H9 (cell line): ENCODE measurements at places on chromosomes 11 and 22. TPM values are rescaled to one million over a fixed set of nuclear protein-coding genes. Genes with fewer than 3 reads are reported as not detected.

DNA sequence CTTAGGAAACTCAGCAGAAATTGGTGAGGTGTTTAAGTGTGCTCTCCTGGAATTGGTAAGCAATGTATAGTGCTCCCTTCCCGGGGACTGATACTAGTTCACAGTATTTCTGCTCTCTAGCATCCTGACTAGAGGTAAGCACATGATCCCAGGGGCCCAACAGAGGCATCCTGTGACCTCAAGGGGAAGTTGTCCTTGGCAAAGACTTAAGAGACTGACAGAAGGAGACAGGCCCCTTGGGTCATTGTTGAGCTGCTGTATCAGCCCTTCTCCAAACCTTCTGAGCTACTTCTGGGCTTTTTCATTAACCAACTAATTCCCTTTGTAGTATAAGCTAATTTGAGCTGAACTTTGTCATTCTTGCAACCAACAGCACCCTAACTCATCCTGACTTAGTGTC is 4.3 kb upstream of the TBC1D22A start:
- peaks cover 32% of the 10 kb centered on the region for H3K36me3 ChIP-seq
- H3K27ac ChIP-seq = no peak overlapping the region
- no peak overlapping the region for H3K4me3 ChIP-seq
- H3K4me1 ChIP-seq = no peaks in the 10 kb centered on the region; the same call in 1 of the 2 replicates
- H3K27me3 ChIP-seq = no peaks in the 10 kb centered on the region

DNA sequence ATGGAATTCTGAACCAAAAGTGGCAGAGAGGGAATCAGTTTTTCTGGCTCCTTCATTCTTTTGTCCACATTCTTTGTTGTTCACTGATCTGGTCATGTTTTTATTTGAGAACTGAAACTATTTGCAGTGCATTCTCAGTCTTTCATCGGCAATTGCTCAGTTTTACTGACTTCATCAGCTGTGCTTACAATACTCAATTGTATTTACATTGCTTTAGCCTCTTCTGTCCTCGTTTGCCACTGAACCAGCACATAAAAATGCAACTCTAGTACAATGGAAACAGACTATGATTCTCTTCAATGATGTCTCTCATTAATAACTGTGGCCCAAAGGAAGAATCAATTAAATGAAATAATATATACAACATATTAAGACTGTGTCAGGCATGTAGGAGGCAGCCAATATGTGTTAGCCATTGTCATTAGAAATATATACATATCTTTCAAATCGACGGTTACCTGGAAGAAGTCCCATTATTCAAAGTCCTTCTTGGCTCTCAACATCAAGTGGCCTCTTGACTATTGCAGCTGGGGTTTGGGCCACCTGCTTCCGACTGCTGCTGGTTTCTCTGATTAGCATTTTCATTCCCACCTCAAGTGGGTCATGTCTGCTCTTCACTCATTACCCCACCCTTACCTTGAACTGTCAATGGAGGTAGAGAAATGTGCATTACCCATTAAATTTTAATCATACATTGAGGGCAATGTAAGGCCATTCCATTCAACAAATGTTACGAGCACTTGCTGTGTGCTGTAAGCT is 600.1 kb downstream of the INSC start:
- peaks cover 7% of the 10 kb centered on the region; the same call in 1 of the 2 replicates for H3K4me1 ChIP-seq
- no peak for DNase-seq
- no peaks in the 10 kb centered on the region; the same call in 1 of the 2 replicates for H3K27me3 ChIP-seq
- no peak overlapping the region for H3K4me3 ChIP-seq

- no peaks in the 10 kb centered on the region; the same call in 1 of the 2 replicates for H3K4me1 ChIP-seq
- no peak for DNase-seq
- no peaks in the 10 kb centered on the region for H3K36me3 ChIP-seq
- no peak overlapping the region for H3K27ac ChIP-seq
- no peak overlapping the region for H3K4me3 ChIP-seq
These were observed 119.0 kb downstream of the SLC17A6 start for GRCh38 chr11:22456993-22457762.

- no peaks in the 10 kb centered on the region for H3K4me1 ChIP-seq
- peak; percentile 77 for DNase-seq
- H3K4me3 ChIP-seq = no peak overlapping the region
- H3K27me3 ChIP-seq = no peaks in the 10 kb centered on the region
- H3K27ac ChIP-seq = no peak overlapping the region
- no peaks in the 10 kb centered on the region for H3K36me3 ChIP-seq
These were observed 13.1 kb downstream of the WNT11 start for GRCh38 chr11:76193219-76193618.

GRCh38 chr22:34903416-34903815 is 162.5 kb upstream of the ISX start:
- H3K27ac ChIP-seq = no peak overlapping the region
- no peak for DNase-seq
- H3K27me3 ChIP-seq = no peaks in the 10 kb centered on the region
- H3K4me3 ChIP-seq = no peak overlapping the region

- H3K4me3 ChIP-seq = no peak overlapping the region
- H3K27ac ChIP-seq = no peak overlapping the region
- H3K36me3 ChIP-seq = no peaks in the 10 kb centered on the region
- DNase-seq = no peak
- no peaks in the 10 kb centered on the region for H3K27me3 ChIP-seq
These were observed 21.7 kb downstream of the CCDC81 start for GRCh38 chr11:86396396-86396795.

- H3K27me3 ChIP-seq = no peaks in the 10 kb centered on the region
- H3K27ac ChIP-seq = no peak overlapping the region
- H3K4me3 ChIP-seq = no peak overlapping the region
- H3K36me3 ChIP-seq = no peaks in the 10 kb centered on the region
These were observed 70.9 kb downstream of the BUD13 start for GRCh38 chr11:116701876-116702275.

- no peaks in the 10 kb centered on the region for H3K4me1 ChIP-seq
- no peaks in the 10 kb centered on the region for H3K27me3 ChIP-seq
- DNase-seq = no peak
- no peak overlapping the region for H3K4me3 ChIP-seq
- H3K27ac ChIP-seq = no peak overlapping the region
- H3K36me3 ChIP-seq = no peaks in the 10 kb centered on the region
These were observed 186.7 kb upstream of the SYT13 start for GRCh38 chr11:45472716-45473317.

GRCh38 chr11:26285608-26286007 is 46.3 kb upstream of the ANO3 start:
- no peaks in the 10 kb centered on the region for H3K36me3 ChIP-seq
- DNase-seq = no peak
- no peaks in the 10 kb centered on the region for H3K27me3 ChIP-seq
- H3K27ac ChIP-seq = no peak overlapping the region

DNA sequence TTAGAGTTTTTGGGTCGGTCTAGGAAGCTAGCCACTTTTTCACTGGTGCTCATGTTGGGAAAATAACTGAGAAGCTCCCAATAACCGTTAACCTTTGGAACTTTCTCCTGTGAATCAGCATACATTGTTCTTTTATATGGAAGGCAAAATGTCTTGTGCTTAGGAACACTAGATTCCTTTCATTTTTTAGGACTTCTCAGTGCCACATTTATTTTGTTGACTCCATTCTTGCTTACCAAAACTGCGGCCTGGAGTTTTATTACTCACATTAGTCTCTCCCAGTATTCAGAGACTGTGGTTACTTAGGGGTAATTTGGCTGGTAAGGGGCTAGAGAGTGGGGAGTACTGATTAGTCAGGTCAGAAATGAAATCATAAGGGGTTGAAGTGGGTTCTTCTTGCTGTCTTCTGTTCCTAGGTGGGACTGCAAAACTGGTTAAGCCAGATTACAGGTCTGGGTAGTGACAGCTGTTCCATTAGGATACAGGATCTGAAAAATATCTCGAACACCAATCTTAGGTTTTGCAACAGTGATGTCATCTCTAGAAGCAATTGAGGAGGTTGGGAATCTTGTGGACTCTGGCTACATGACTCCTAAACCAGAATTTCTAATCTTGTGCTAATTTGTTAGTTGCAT is 631.4 kb upstream of the LUZP2 start:
- H3K4me3 ChIP-seq = no peak overlapping the region
- H3K4me1 ChIP-seq = no peaks in the 10 kb centered on the region
- no peaks in the 10 kb centered on the region for H3K27me3 ChIP-seq
- no peaks in the 10 kb centered on the region for H3K36me3 ChIP-seq

GRCh38 chr11:57936050-57936418 is 87.6 kb upstream of the OR9Q1 start:
- H3K36me3 ChIP-seq = no peaks in the 10 kb centered on the region
- DNase-seq = no peak
- H3K27me3 ChIP-seq = no peaks in the 10 kb centered on the region
- H3K4me3 ChIP-seq = no peak overlapping the region
- H3K27ac ChIP-seq = no peak overlapping the region

DNA sequence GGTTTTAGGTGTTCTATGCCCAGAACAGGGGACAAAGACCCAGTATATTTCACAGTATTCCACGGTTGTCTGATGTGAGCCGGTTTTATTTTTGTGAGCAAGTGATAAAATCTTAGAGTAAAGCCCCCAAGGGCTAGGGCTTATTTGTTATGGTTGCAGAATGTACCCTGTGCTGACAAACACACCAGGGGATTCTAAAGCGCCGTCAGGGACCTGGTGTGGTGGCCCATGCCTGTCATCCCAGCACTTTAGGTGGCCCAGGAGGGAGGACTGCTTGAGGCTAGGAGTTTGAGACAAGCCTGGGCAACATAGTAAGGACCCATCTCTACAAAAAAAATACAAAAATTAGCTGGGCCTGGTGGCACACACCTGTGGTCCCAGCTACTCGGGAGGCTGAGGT is 22.8 kb downstream of the MRPL21 start:
- no peak overlapping the region for H3K27ac ChIP-seq
- no peak for DNase-seq
- no peaks in the 10 kb centered on the region for H3K4me1 ChIP-seq
- H3K27me3 ChIP-seq = no peaks in the 10 kb centered on the region

GRCh38 chr11:11836676-11837231 is 5.0 kb upstream of the USP47 start:
- no peak for DNase-seq
- H3K4me3 ChIP-seq = no peak overlapping the region
- H3K4me1 ChIP-seq = no peaks in the 10 kb centered on the region
- H3K27me3 ChIP-seq = no peaks in the 10 kb centered on the region
- no peak overlapping the region for H3K27ac ChIP-seq
- no peaks in the 10 kb centered on the region for H3K36me3 ChIP-seq

GRCh38 chr22:18954990-18955571 is 19.0 kb upstream of the PRODH start:
- H3K4me1 ChIP-seq = no peaks in the 10 kb centered on the region
- no peak for DNase-seq
- no peaks in the 10 kb centered on the region for H3K27me3 ChIP-seq
- H3K27ac ChIP-seq = no peak overlapping the region
- no peak overlapping the region for H3K4me3 ChIP-seq

- no peak overlapping the region for H3K4me3 ChIP-seq
- peaks cover 11% of the 10 kb centered on the region for H3K36me3 ChIP-seq
- H3K4me1 ChIP-seq = no peaks in the 10 kb centered on the region
- no peak overlapping the region for H3K27ac ChIP-seq
- DNase-seq = no peak
- H3K27me3 ChIP-seq = no peaks in the 10 kb centered on the region
These were observed 168.7 kb downstream of the EFCAB6 start for GRCh38 chr22:43643387-43643786.

- H3K4me3 ChIP-seq = no peak overlapping the region
- DNase-seq = no peak
- H3K27me3 ChIP-seq = no peaks in the 10 kb centered on the region
These were observed 133.6 kb downstream of the SHANK2 start for GRCh38 chr11:71118671-71119250.

DNA sequence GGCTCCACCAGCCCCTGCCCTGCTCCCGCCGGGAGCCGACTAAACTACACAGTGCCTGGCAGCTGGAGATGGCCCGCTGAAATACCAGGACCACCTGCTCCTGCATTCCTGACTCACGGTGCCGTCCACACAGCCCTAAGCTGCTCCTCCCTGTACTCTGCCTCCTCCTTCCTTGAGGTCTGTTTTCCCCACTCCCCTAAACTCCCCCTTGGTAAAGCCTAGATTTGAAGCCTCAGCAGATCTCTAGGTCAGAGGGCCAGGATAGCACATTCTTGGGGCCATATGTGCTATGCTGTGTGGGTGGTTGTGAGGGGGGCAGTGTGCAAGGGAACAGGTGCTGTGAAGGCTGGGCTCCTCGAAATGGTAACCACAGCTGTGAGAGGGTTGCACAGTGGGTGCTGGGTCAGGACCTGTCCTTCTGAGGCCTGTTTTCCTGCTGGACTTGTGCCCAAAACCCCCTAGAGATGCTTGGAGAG is 9.7 kb downstream of the LRFN4 start:
- no peak for DNase-seq
- no peak overlapping the region for H3K4me3 ChIP-seq
- H3K27me3 ChIP-seq = no peaks in the 10 kb centered on the region
- peaks cover 3% of the 10 kb centered on the region; the same call in 1 of the 2 replicates for H3K36me3 ChIP-seq

- no peaks in the 10 kb centered on the region for H3K27me3 ChIP-seq
- H3K4me1 ChIP-seq = no peaks in the 10 kb centered on the region
- no peaks in the 10 kb centered on the region for H3K36me3 ChIP-seq
- H3K4me3 ChIP-seq = no peak overlapping the region
These were observed 12.0 kb downstream of the CSTPP1 start for GRCh38 chr11:46948378-46949131.

GRCh38 chr11:36257351-36257750 is 31.9 kb downstream of the COMMD9 start:
- H3K4me1 ChIP-seq = no peaks in the 10 kb centered on the region
- DNase-seq = no peak
- no peaks in the 10 kb centered on the region; the same call in 1 of the 2 replicates for H3K27me3 ChIP-seq
- no peak overlapping the region for H3K4me3 ChIP-seq
- H3K27ac ChIP-seq = no peak overlapping the region
- peaks cover 4% of the 10 kb centered on the region; the same call in 1 of the 2 replicates for H3K36me3 ChIP-seq

GRCh38 chr11:69587454-69588090 is 53.4 kb upstream of the CCND1 start:
- no peak overlapping the region for H3K27ac ChIP-seq
- H3K4me3 ChIP-seq = no peak overlapping the region
- H3K27me3 ChIP-seq = no peaks in the 10 kb centered on the region
- no peak for DNase-seq
- no peaks in the 10 kb centered on the region for H3K36me3 ChIP-seq

DNA sequence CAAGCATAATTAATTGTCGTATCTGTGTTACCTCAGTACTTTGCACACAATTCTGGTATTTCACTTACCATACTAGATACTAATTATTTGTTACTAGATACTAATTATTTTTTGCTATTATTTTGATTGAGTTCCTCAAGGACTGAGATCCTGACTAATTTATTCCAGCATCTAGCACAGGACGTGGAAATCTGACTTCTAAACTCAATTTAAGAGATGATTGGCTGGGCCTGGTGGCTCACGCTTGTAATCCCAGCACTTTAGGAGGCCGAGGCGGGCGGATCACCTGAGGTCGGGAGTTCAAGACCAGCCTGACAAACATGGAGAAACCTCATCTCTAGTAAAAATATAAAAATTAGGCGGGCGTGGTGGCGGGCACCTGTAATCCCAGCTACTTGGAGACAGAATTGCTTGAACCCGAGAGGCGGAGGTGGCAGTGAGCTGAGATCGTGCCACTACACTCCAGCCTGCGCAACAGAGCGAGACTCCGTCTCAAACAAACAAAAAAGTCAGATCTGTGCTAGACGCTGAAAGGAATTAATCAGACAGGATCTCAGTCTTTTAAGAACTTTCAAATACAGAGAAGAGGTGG is 527 bp upstream of the MRPL48 start:
- H3K27me3 ChIP-seq = no peaks in the 10 kb centered on the region
- H3K4me1 ChIP-seq = no peaks in the 10 kb centered on the region
- H3K27ac ChIP-seq = no peak overlapping the region
- H3K4me3 ChIP-seq = peak overlapping the region; percentile 99
- no peaks in the 10 kb centered on the region for H3K36me3 ChIP-seq
- no peak for DNase-seq

GRCh38 chr22:49687333-49687732 is 140.3 kb downstream of the BRD1 start:
- no peaks in the 10 kb centered on the region for H3K4me1 ChIP-seq
- H3K27ac ChIP-seq = no peak overlapping the region
- no peak for DNase-seq
- H3K36me3 ChIP-seq = no peaks in the 10 kb centered on the region; the same call in 1 of the 2 replicates
- H3K27me3 ChIP-seq = no peaks in the 10 kb centered on the region

The TSSK2 gene
- total RNA-seq = not detected in 2 replicates

The GVQW3 gene
- total RNA-seq = 4.5 and 4.7 TPM in 2 replicates

The CEND1 gene
- total RNA-seq = 0.81 and 0.86 TPM in 2 replicates
